ENCODE measurements at places on chromosomes 7 and 10.

DNA sequence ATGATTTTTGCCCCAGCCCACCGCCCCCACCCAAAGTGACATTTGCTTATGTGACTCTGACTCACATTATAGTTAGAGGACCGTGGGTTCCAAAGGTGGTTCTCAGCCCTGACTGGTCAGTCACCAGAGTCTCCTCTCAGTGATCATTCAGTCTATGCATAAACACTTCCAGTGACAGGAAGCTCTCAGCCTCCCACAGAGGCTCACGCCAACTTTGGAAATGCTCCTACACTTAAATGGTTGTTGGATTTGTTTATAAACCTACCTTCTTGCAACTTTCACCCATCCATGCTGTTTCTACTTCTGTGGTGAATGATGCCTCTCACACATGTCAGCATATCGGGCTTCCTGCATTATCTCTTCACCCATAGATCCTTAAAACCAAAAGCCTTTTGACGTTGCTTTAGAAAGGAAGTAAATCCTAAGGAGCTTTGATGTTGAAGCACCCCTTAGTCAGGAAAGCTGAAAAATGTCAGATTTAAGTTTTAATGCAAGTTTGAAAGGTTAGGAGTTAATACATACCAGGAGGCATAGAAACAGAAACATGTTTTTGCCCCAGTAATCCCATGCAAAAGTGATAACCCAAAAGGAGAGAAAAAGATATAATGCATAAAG lies 46.5 kb upstream of the FGL2 start:
- DNase-seq: no peak

GRCh38 chr10:52517012-52517411 lies 202.9 kb downstream of the DKK1 start:
- no peak for DNase-seq

- no peak for DNase-seq
Observed at GRCh38 chr10:105104297-105104696, 463.2 kb downstream of the SORCS3 start.

GRCh38 chr7:91811236-91811635 lies 69.3 kb downstream of the MTERF1 start:
- no peak for DNase-seq

- no peak for DNase-seq
Observed at GRCh38 chr7:19448091-19448490, 260.7 kb downstream of the POLR1F start.

GRCh38 chr10:63217120-63217605 lies 84.0 kb downstream of the NRBF2 start:
- DNase-seq: no peak

GRCh38 chr7:95609277-95609971 lies 13.1 kb upstream of the PDK4 start:
- no peak for DNase-seq

GRCh38 chr7:8581842-8582241 lies 148.4 kb downstream of the NXPH1 start:
- no peak for DNase-seq

- DNase-seq: no peak
Observed at GRCh38 chr7:155881471-155882350, 69.4 kb upstream of the SHH start.

DNA sequence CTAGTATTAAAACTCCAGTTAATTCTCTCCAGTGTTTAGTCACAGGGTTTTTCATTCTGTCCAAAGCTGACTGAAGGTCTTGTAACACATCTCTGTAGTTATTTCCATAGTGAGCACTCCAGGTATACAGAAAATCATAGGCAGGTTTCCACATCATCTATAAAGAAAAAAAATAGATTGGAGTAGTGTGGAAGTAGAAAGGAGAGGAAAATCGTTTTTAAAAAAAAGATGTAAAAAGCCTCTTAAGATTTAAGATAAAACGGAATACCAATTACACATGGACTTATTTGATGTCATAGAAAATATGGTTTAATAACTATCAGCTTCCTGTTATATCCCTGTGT lies 76.2 kb downstream of the MACC1 start:
- DNase-seq: no peak

DNA sequence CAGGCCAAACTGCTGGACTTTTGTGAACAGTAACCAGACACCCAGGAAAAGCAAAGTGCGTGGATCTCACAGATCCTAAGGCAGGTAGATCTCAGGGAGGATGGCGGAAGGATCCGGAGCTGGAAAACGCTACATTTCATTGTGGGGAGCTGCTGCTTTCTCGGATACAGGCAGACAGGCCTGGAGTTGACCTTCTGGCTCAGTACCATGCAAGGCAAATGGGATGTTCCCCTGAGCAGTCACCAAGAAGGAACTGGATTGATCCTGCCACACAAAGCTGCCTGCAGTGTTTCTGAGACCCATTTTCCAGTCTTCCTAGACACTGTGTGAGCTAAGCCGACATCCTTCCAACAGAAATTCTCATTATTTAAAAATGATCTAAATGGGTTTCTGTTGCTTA lies 65.5 kb downstream of the ZRANB1 start:
- DNase-seq: no peak

DNA sequence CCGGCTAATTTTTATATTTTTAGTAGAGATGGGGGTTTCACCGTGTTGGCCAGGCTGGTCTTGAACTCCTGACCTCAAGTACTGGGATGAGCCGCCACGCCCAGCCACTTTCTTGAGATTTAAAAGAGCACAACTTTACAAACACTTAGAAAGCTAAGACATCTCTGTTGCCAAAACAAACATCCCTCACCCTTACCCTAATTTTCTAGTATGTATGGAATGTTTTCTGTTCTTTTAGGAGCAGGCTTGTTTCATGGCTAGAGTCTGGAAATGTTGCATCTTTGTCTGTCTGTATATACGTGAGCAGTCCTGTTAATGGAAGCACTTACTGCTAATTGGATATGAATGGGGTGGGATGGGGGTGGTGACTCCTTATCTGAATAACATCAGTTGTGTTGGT lies 2.9 kb downstream of the OLAH start:
- DNase-seq: no peak

DNA sequence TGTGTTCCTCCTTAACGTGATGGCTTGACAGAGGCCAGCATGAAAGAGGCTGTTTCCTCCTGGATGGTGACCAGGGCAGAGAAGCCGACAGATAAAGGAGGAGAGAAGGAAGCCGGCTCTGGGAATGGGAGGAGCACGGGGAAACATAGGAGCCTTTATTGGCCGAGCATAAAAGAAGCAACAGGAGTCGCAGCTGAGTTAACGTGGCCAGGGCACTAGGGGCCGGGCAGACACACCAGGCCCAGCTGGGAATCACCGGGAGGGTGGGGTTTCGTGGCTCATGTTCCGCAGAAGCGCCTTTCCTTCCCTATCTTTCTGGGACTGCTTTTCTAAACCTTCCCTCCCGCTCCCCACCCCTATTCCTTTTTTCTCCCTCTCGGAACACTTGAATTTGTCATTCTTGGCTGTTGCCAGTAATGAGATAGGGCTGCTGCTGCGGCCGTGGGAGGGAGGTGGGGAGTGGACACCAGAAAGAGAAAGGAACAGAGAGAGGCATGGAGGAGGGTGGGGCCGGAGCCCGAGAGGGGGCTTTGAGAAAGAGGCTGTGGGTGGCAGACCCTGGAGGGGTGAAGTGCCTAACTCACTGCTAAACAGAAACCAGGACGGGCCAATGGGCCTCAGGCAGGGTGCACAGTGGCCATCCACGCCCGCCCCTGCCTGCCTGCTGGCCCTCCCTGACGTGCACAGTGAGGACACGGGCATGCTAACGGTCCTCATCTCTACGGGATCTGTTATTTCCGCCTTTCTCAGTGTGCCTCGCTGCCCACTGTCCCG lies 65.2 kb downstream of the COL13A1 start:
- DNase-seq: no peak

- no peak for DNase-seq
Observed at GRCh38 chr10:26887611-26888215, 27.0 kb upstream of the ABI1 start.

- no peak for DNase-seq
Observed at GRCh38 chr10:86123715-86124114, 242.9 kb downstream of the GRID1 start.

DNA sequence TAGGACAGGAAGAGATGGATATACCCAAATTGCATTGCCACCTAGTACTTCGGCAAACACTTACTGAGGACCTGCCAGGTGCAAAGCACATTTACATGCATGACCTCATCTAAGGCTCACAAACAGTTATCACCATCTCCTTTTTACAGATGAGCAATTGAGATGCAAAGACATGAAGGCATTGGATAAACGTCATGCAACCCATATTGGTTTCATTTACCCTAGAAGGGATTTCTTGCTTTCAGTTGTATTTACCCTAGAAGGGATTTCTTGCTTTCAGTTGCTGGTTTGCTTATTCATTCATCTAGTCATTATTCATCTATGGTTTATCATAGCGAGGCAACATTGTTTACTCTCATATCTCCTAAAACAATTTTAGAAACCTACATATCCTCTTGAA lies 52.2 kb downstream of the STEAP1B start:
- DNase-seq: no peak

DNA sequence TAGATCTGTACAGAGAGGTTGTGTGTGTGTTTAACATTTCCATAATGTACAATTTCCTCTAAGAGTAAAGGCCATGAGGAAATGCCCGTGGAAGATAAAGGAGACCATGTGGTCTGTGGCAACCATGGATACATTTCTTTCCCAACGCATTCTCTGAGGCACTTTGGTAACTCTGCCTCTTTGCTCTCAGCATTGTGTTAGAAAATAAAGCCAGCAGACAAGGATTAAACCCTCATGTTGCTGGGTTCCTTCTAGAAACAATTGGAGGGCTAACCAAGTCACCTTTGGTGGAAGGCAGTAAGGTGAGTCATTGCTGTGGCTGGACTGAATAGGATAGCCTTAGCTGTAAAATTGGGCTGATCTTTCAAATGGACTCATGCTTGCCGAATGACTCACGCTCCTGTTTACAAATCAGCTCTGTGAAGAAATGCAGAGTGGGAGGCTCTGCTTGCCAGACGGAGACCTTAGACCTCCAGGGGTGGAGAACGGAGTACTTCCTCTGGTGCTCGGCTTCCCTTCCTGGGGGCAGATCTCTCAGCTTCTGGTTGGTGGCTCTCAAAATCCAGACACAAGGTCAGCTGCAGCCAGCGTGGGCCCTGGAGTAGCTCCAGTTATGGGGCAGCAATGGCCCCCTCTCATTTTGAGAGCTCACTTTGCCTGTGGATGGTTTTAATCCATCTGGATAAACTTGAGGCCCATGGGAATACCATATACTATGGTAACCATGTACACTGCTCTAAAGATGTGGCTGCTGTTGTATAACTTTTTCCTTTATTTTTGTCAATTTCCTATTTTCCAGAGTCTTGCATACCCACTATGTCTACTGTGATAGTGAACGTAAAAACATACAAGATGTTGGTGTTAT lies 137.3 kb downstream of the TCF7L2 start:
- no peak for DNase-seq

- no peak for DNase-seq
Observed at GRCh38 chr7:27207348-27207985, 7.6 kb upstream of the HOXA13 start.

GRCh38 chr7:156865493-156865892 lies 27.5 kb downstream of the LMBR1 start:
- no peak for DNase-seq

DNA sequence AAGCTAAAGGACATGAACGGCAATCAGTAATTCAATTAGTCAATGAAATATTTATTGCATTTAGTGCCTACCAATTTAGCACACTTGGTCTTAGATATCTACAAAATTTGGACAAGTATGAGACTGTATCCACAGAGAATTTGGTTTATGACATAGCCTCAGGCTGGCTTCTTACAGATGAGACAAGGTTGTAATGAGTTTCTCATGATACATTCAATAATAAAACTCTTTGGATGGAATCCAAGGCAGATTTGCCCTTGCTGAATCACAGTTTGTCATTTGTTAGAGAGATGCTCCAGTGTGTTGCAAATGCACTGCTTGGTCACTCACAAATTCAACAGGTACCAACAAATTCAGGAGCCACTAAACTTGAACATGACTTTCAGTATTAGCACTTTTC lies 162.5 kb downstream of the GPR37 start:
- DNase-seq: no peak

DNA sequence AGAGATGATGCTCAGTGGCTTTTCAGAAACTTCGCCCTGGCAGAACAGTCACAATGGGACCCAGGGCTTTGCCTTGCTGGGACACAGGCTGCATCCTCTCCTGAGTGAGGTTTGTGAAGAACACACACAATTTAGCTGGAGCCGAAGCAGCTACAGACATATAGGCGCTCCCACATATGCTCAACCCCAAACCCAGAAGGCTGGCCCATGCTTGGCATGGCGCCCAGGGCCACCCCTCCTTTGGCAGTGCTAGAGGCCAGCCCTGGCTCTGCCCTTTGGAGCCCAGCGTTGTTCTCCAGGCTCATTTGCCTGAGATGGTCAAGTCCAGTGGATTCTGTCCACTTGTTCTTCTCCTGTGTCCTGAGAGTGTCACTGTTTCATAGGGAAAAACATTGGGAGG lies 94.4 kb downstream of the WDFY4 start:
- DNase-seq: no peak

- no peak for DNase-seq
Observed at GRCh38 chr10:96820765-96821164, 11.3 kb upstream of the LCOR start.

Data from amygdala (tissue), 56 donors.